Activated CD4-positive, alpha-beta T cell treated with anti-CD3 and anti-CD28 coated beads for 24 hours (primary cell): ENCODE measurements at places on chromosomes 3 and 15.

- DNase-seq: no peak
Measured at GRCh38 chr3:29898171-29898965, 617.5 kb downstream of the RBMS3 start.

DNA sequence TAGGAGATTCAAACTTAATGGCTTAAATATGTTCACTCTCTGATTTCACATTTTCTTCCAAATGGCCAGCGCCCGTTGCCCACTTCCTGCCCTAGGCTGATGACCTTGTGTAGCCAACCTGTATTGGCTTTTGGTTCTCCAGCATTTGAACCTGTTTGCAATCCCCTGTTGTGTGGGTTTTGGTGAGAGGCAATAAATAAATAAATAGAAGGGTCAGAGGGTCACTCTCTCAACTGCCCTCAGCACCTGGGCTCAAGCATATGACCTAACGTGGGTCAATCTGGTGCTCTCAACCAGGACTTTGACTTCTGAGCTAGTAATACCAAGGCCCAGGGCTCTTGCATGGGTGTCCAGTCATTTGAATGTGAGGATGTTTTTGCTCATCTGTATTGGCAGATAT, 1.8 kb upstream of the SRP14 start:
- no peak for DNase-seq

GRCh38 chr15:38972831-38973230, 408.2 kb upstream of the RASGRP1 start:
- DNase-seq: no peak

DNA sequence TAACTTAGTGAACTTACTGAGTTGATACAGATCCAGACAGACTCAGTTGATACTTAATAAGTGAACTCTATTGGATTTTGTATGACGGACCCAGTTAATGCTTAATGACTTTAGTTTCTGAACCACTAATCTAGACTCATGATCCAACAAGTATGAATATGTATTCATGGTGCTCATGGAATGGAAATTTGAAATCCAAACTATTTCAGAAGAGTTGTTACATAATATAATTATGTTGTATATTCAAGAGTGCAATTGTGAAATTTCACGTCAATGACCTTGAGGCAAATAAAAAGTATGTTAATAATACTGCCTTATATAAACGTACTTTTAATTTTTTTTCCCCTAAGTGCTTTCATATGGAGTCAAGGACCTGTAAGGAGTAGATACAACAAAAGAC, 78.8 kb downstream of the THRB start:
- no peak for DNase-seq

DNA sequence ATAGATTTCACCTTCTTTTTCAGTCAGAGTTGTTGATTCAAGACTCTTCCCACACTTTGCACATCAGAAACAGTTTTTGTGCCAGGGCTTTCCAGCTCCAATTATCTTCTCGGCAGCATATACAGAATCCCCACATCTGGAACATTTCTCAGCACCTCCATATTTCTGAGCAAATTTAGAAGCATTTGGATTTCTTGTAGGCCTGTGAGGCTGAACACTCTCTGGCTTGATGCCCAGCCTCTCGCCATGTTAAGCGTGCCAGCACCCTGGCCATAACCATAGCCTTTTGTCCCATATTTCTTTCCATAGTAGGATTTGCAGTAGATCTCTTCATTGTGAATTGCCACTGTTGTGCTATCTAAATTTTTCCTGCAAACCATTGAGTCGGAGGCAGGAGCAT, 28.3 kb downstream of the CD80 start:
- no peak for DNase-seq

- no peak for DNase-seq
Measured at GRCh38 chr3:170907637-170908234, 701 bp downstream of the EIF5A2 start.

DNA sequence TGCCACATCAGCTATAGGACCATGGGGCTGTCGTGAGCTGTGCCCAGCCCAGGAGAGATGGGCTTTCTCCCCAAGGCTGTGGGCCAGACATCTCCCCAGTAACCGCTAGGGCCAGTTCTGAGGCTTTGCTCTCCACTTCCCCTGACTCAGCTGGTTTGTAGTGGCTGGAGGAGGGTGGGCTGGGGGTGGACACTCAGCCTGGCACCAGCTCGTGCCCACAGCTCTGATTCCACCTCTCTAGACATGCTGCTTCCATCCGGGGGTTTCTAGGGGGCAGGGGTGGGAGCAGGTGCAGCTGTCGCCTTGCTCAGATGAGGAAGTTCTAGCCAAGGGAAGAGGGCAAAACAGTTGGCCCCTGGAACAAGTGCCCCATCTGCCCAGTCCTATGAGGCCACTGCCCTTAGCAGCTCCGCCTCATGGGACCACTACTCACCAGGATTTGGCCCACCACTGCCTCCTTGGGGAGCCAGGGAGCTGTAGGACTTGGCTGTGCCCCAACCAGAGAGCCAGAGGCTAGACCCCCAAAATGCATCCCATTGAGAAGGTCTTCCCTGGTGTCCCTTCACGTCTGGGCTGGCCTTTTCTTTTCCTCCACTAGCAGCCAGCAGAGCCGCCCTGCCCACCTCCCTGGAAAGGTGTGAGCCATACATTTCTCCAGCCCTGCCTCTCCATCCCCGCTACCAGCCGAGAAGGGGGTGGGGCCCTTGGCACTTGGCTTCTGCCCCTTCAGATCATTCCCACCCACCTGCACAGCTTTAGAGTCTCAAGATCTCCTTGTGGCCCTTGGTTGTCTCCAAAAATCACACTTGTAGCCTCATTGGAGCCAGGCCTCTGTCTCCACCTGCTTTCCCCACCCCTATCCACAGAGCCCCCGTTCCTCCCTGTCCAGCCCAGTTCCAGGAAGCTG, 9.9 kb downstream of the GLYCTK start:
- no peak for DNase-seq

DNA sequence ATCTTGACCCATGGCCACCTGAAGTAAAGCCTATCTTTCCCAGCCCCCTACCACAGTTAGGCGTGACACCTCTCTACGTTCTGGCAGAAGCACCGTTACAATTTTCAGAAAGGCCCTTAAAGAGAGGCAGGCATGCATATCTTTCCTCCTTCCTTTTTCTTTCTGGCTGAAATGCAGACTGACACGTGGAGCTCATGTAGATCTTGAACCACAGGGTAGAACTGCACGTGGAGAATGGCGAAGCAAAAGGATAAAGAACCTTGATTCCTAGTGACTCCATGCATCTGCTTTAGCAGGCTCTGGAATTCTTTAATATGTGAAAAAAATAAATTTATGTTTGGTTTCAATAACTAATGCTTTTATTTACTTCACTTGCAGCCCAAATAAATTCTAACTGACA, 166.6 kb downstream of the CPNE4 start:
- DNase-seq: no peak

GRCh38 chr3:14941871-14942270, 5.5 kb upstream of the NR2C2 start:
- DNase-seq: no peak

GRCh38 chr3:172094621-172095557, 55.5 kb downstream of the FNDC3B start:
- no peak for DNase-seq
